NCI-H1092 treated with DMSO at 0.1 percent for 48 hours (cell line): ENCODE measurements at places on chromosomes 2 and 18.

- DNase-seq: peak; percentile 93
Observed at GRCh38 chr18:34322365-34323289, 97.9 kb upstream of the NOL4 start.

DNA sequence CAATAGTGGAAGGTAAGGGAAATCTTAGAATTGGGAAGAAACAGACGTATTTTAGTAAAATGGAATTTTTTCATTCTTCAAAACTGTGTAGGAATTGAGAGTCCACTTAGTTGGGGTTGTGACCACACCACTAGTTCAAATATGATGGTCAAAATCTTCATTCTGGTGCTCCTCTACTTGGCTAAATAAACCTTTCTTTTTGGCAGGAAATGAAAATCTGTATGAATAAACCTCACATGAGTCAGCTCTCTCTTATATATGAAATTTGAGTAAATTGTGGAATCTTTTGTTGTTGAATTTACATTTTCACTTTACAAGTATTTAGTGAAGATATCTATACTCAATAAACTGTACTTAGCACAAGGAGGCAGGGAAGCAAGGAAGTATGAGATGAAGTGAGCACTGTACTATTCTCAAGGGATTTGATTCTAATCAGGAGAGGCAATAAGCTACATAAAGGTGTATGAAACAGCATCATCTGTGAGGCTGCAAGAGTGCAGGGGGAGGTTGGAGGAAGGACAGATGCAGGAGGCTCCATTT, 20.5 kb downstream of the IL18R1 start:
- DNase-seq: no peak

DNA sequence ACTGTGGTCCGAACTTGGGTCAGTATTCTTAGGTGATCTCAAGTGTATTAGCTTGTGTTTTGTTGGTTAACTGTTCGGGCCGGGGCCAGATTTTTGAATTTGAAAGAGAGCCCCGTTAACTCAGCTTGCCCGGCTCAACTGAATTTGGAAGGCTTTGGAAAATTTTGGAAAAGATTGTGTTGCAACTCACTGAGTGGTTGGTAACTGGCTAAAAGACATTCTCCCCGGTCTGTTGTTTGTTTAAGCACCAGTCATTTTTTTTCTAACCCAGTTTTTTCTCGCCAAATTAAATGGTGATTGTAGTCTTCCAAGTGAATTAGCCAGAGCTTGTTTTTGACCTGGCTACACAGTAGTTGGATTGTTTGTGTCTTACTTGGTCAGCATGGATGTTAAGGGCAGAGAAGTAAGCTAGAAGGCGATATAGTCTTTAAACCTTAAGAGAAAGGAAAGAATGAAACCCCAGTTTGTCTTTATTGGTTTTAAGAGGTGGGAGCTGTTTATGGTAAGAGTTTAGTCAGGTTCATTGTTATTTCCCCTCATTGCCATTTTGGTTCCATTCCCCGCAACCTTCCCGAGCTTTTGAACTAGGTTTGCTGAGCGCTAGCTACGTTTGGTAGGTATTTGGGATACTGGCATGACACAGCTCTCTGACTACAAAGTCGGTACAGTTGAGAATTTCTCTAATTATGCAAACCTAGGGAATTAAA, 2.4 kb downstream of the MAP4K4 start:
- no peak for DNase-seq

DNA sequence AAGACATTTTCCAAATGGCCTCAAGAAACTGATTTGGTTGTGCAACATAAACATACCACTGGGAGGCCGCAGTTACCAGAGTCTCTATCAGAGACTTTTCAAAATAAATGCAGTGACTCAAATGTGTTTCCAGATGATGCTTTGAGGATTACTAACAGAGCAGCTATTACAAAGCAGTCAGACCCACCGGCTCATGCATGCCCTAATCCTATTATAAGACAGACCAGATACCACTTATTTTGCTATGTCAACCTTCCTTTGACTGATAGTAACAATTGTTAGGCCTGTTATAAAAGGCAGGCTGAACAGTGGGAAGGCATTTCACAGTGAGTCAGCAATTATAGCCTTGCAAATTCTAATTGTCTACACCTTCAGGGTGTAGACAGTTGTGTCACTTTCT, 217.7 kb downstream of the LRRTM1 start:
- DNase-seq: no peak

GRCh38 chr2:632471-632870, 44.7 kb downstream of the TMEM18 start:
- DNase-seq: no peak

DNA sequence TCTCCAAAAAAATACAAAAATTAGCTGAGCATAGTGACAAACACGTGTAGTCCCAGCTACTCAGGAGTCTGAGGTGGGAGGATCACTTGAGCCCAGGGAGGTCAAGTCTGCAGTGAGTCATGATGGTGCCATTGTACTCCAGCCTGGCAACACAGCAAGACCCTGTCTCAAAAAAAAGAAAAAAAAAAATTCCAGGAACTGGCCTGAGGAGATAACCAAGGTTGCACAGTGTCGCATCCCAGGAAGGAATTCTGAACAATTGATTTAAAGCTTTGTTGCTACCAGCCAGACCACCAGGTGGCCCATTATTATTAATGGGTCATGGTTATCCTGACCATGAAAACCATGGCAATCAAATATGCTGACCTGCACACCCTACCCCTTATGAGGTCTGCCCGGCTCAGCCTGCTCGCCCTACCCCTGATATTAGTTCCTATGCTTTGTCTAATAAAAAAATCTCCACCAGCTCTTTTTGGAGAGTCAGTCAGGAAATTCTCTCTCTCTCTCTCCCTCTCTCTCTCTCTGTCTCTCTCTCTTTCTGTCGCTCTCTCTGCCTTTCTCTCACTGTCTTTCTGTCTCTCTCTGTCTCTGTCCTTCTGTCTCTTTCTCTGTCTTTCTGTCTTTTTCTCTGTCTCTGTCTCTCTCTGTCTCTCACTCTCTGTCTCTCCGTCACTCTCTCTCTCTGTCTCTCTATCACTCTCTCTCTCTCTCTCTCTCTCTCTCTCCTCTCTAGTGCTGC, 73.7 kb downstream of the NCAPH start:
- DNase-seq: no peak

DNA sequence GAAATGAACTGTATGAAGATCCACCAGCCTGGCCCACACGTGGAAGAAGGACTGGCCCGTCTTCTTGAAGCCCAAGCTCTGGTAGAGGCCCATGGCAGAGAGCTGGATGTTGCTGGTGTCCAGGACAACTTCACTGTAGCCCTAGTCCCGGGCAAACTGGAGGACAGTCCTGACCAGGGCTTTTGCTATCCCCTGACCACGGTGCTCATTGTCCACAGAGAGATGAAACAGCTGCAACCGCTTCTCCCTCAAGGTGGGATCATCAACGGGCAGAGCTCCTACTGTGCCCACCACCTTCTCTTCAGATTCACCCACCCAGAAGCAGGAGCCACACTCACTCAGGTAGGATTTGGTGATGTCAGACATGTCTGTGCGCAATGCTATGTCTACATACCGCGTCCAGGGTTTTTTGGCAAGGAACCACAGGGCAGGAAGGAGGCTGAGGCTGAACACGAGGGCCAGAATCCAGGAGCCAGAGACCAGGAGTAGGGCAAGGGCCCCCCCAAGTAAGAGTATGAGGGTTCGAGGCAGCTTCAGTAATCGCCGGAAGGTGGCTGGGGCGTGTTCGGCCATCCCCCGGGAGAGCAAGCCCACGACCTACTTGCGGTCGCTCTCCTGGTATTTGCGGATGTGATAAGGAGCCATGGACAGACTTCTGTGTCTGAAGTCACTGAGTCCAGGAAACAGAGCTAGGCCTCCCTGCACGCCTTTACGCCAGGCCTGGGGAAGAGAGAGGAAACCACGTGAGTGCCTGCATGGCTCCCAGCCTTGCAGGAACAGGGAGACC, 36.3 kb downstream of the TPRKB start:
- DNase-seq: no peak
